AG04449 (cell line): ENCODE measurements at places on chromosomes 3 and 15.

DNA sequence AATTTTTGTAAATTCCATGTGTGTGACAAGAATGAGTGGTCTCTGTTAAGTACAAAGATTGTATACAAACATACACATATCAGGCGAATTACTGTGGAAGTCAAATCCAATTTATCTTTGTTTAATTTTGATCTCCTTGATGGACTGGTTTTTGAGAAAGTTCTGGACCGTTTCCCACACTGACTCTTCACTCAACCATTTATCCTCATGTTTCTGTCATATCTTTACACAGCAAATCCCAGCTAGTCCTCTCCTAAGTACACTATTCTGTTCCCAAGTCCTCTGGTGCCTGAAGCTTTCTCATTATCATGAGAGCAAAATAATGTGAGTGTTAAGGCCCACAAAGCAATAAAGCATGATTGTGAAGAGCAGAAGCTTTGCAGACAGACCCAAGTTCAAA lies 189.9 kb downstream of the WNT5A start:
- no peak for DNase-seq

- DNase-seq = no peak
Measured at GRCh38 chr15:90744759-90745402, 27.7 kb downstream of the BLM start.

- no peak for DNase-seq
Measured at GRCh38 chr3:111998636-111999483, at the start of gene TAGLN3. Gene TAGLN3 (plus strand): TSS chr3:111998922. CDS start chr3:111999423, 501 bp downstream.

GRCh38 chr3:195140816-195141793 lies 129.9 kb downstream of the XXYLT1 start:
- DNase-seq = no peak

DNA sequence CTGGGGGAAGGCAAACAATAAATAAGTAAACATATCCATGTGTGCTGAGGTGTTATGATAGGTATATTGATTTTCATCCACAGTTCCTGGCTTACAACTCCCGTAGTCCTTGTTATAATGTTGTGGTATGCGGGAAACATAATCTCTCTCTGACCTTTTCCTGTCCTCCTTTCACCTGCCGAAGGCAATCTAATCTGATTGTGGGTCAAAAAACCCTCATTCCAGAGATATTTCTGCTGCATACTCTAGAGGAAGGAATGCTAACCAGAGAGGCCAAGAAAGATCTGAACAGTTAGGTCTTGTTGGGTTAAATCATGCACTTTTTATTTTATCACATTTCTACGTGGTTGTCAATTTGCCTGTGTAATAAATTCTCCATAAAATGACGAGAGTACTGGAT lies 383.6 kb upstream of the SEMA6D start:
- DNase-seq = no peak

GRCh38 chr3:72844436-72844993 lies 3.7 kb downstream of the SHQ1 start:
- no peak for DNase-seq

GRCh38 chr3:168427835-168428475 lies 332.2 kb upstream of the GOLIM4 start:
- no peak for DNase-seq

GRCh38 chr15:60589253-60589652 lies 110.3 kb upstream of the ICE2 start:
- DNase-seq = no peak
